NCI-H82 (cell line): ENCODE measurements at places on chromosomes 12 and 14.

DNA sequence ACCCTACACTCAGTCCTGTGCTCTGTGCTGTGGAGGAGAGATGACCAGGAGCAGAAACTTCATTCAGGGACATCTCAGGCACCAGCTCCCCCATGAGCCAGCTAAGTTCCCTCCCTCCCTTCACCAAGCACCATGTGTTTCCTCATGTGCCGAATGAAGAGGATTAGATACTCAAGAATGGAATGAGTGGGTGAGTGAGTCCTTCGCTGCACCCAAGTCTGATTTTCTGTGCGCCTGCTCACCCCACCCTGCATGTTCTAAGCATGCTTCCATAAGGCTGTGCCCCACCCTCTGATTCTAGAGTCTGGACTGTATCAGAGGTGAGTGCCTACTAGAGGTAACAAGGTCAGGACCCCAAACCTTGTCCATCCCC, 12.1 kb downstream of the SERPINA5 start:
- DNase-seq: no peak

DNA sequence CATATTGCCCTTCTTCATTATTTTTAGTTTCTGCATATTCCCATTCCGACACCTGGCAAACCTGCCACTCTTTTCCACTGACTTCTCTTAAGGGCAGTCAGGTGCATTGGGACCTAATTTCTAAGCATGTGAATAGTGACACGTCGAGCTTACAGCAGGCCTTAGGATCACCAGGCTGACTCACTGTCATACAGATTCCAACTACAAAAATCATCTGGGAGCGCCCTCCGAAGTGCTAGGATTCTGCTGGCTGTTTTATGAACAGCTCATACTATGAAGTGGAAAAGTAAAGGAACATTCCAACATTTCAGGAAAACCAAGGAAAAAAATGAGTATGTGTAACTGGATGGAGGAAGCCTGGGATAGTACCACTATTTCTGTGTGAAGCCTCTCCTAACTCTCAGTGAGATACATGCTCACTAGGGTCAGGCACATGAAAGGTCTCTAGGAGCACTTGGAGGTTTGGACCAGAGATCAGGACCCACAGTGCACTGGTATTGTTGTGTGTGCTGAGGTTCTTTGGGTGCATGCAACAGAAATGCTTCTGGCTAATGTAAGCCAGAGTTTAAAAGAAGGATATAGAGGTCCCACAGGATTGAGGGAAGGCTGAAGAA, 257.4 kb downstream of the ZFP36L1 start:
- no peak for DNase-seq

- DNase-seq: no peak
Measured at GRCh38 chr12:105352052-105352451, 21.6 kb downstream of the C12orf75 start.

DNA sequence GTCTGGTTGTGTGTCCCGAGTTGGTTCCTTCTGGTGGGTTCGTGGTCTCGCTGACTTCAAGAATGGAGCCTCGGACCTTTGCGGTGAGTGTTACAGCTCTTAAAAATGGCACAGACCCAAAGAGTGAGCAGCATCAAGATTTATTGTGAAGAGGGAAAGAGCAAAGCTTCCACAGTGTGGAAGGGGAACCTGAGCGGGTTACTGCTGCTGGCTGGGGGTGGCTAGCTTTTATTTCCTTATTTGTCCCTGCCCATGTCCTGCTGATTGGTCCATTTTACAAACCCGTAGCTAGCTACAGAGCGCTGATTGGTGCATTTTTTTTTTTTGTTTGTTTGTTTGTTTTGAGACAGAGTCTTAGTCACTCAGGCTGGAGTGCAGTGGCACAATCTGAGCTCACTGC, 29.3 kb downstream of the FGF6 start:
- no peak for DNase-seq

DNA sequence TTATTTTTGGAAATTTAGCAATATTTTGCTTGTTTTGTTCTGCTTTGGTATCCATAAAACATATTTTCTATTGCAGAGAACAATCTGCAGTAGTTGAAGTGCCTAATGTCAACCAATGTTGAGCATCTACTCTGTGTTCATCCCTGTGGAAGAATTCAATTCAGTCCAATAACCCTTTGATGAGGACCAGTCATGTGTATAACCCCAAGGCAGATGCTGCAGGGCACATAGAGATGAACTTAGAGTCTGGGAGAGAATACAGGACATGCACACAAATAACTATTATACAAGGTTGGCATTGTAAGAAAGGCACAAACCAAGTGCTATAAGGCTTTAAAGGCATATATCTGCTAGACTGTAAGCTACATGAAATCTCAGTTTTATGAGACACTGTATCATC, 304.7 kb downstream of the LRIG3 start:
- DNase-seq: no peak

- no peak for DNase-seq
Measured at GRCh38 chr12:20885116-20885515, 74.6 kb downstream of the SLCO1B3 start.

DNA sequence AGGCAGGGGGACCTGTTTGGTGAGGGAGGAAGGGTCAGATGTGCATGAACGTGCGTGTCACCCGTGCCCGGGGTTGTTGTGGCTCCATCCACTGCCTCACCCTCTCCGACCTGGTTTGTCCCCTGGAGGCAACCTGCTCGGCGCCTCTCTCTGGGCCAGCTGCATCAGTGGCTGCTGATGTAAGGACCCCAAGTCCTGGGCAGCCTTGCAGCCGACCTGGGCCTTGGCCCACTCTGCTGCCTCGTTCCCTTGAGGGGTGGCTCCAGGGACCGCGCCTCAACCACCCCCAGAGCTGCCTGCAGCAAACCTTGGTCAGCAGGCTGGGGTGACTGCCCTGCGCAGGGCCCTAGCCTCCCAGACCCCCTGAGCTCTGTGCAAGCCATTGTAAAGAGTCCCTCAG, 351.7 kb downstream of the TMEM121 start:
- DNase-seq: no peak

DNA sequence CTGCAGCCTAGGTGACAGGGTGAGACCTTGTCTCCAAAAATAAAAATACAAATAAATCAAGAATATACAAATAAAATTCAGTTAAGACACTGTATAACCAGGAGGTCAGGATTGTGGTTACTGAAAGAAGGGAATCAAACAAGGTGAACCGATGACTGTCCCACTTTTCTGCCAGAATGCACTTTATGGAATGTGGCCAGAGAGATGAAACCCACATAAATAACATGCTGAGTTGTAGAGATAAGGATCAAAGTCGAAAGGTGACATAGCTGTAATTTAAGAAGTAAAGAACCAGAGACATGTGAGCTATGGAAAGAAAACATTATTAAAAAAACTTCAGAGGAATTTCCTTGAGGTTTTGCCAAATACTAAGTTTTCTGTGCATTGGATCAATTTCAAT, 1098.2 kb upstream of the USP15 start:
- DNase-seq: no peak

- no peak for DNase-seq
Measured at GRCh38 chr14:90255871-90256270, 482 bp upstream of the PSMC1 start.

DNA sequence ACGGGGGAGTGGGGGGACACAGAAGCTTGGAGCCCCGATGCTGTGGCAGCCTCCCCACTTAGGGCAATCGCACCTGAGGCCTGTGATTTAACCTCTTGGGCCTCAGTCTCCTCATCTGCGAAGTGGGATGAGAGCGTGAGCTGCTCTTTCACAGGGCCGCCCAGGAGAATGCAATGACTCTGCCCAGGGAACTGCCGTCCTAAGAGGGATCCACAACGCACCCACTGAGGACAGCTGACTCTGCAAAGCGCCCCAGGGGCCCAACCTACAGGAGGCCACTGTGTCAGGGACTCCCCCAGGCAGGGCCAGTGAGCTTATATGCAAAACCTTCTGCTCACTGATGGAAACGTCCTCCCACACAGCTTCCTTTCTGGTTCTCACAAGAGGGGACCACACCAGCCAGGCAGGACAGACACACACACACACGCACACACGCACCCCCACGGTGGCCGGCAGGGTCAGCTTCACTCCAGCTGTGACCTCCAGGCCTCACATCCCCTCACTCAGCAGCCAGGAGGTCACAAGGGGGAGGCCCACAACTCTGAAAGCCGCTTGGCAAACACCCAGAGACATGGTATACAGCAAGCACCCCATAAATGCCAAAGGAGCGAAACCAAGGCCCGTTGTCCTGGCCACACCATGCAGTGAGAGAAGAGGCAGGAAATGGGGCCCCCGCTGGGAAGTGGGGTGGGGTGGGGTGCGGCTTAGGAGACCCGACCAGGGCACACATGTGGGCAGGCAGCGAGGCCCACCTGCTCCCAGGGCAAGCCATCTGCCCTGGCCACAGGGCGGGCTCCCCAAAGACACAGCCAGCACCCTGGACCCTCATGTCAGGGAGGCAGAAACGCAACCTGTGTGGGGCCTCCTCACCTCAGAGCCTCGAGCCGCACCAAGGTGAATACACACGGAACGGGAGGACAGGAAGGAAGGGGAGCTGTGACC, 73.3 kb downstream of the NCOR2 start:
- no peak for DNase-seq

GRCh38 chr12:5307065-5307464, 124.8 kb upstream of the NTF3 start:
- no peak for DNase-seq

DNA sequence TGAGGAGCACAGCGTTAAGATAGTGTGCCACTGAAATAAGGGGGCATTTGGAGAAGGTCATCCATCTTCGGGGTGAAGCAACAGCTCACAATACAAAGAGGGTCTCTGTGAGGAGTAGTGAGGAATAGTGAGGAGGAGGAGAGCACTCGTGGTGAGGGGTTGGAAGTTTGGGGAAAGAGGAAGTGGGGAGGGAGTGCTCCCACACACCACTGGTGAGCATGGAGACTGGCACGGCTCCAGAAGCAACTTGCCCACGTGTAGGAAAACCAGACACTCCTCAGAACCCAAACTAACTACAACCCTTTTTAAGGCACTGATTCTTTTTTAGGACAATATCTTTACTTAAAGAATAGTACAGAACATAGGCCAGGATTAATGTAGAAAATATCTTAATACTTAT, 48.9 kb downstream of the GALNT8 start:
- no peak for DNase-seq

DNA sequence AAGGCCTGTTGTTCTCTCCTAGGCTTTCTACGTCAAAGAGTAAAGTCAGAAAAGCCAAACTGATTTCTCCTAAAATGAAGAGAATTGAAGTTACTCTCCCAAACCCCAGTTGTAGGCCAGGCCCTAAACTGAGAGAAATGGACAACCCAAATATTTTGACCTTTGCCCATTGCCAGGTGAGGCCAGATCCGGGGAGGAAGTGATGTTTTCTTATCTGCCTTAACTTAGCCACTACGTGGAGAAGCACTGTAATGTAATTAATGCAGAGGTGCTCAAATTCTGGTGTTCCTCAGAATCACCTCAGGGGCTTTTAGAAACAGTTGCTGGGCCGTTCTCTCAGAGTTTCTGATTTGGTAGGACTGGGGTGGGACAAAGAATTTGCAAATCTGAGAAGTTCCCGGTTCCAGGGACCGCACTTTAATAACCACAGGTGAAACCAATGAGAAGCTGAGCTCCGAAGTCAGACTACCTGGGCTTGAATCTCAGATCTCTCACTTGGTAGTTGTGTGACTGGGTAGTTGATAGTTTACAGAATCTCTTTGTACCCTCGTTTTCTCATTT, 73.2 kb downstream of the ETV6 start:
- no peak for DNase-seq

DNA sequence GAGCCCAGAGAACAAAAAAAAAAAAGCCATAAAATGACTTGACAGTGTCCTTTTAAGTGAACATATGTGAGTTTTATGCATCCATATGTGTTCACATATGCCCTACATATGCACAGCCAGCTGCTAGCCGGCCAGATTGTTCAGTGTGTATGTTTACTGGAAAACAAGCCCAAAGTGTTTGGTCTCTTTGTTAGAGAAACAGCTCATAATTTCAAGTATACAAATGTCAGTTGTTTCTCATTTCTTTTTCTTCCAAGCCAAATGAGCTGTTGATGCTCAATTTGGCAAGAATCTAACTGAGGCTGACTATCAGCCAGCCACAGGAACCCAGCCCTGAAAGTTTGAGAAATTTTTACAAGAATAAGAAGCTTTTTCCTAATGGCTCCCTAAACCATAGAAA, 60.8 kb upstream of the TSPAN8 start:
- peak; percentile 70 for DNase-seq

DNA sequence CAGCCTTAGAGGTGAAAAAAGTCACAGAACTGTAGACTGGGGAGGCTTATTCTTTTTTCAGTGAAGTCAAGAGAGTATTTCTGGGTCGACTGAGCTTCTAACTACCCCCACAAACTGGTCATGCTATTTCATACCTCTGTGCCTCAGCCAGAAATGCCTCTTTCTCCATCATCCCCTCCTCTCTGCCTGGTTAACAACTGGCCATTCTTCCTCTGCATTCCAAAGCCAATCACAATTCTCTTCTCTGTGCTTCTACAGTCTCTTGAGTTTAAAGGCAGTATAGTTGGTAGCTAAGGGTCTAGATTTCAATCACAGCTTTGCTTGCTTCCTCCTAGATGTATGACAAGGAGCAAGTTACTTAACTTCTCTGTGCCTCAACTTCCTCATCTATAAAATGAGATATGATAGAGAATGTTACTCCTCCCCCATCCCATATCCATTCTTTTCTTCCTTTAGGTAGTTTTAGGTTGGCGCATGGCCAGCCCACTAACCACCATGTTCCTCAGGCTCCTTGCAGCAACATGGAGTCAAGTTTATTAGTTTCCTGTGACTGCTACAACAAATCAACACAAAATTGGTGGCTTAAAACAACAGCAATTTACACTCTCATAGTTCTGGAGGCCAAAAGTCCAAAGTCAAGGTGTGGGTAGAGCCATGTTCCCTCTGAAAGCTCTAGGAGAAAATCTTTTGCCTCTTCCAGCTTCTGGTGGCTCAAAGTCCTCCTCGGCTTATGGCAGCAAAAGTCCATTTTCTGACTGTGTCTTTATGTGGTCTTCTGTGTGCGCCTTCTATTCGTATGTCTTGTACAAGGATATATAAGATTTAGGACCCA, 62.5 kb downstream of the ITPR2 start:
- no peak for DNase-seq

- peak; percentile 53 for DNase-seq
Measured at GRCh38 chr12:118034429-118035189, 18.1 kb downstream of the RFC5 start.

GRCh38 chr14:34930591-34931091, 52.2 kb upstream of the SRP54 start:
- DNase-seq: no peak

- DNase-seq: peak; percentile 92
Measured at GRCh38 chr12:13071305-13072280, 27.4 kb downstream of the FAM234B start.
